ENCODE measurements at places on chromosomes 5 and 9.

DNA sequence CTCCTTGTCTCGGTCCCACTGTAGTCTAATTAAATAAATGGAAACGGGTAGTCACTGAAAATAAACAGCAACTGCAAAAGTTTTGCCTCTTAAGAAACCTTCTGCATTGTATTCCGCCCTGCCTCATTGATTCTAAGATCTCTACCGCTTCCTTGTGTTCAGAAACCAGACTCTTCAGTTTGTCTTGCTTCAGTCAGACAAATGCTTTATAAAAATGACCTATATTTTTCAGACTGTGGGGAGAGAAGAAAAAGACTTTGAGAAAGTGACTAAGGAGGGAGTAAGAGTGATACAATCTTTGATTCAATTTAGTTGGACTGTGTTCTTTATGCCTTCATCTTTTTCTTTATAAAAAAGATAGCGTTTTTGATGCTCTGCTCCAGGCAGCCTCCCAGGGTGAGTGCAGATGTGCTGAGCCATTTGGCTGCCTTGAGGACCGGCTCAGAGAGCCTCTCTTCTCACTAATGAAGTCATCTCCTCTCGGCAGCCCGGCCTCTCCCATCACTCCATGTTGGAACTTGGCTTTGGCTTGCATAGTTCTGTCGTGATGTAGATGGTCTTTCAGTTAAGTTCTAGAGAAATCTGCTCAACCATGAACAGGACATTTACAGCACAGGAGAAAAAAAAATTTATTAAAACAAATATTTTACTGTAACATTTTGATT lies 4.0 kb upstream of the VCAN start:
- DNase-seq, result no peak

DNA sequence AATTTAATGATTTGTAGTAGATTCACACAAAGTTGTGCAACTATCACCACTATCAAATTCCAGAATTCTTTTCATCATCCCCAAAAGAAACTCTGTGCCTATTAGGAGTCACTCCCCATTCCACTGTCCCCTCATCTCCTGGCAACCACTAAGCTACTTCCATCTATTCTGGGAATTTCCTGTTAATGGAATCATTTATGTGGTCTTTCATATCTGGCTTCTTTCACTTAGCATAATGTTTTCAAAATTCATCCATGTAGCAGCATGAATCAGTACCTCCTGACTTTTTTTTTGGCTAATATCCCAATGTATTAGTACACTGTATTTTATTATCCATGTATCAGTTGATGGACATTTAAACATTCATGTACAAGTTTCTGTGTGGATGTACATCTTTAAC lies 157.6 kb downstream of the TTC39B start:
- no peak for DNase-seq

GRCh38 chr5:73464016-73464745 lies 15.6 kb upstream of the FOXD1 start:
- no peak for DNase-seq

DNA sequence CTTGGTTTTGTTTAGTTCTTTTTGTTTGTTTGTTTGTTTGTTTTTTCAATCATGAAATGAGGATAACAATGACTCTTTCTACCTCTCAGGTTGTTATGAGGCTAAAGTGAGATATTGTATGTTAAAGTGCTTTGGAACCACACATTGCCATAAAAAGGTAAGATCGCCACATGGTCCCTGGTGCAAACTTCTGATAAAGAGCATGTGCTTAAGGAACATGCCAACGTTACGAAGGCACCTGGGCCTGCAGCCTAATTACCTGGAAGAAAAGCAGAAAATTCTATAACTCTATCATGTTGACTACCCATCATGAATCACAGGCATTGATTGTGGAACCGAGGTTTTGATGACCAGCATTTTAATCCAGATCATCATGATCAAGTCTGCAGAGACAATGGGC lies 151.8 kb downstream of the DROSHA start:
- DNase-seq, result no peak

DNA sequence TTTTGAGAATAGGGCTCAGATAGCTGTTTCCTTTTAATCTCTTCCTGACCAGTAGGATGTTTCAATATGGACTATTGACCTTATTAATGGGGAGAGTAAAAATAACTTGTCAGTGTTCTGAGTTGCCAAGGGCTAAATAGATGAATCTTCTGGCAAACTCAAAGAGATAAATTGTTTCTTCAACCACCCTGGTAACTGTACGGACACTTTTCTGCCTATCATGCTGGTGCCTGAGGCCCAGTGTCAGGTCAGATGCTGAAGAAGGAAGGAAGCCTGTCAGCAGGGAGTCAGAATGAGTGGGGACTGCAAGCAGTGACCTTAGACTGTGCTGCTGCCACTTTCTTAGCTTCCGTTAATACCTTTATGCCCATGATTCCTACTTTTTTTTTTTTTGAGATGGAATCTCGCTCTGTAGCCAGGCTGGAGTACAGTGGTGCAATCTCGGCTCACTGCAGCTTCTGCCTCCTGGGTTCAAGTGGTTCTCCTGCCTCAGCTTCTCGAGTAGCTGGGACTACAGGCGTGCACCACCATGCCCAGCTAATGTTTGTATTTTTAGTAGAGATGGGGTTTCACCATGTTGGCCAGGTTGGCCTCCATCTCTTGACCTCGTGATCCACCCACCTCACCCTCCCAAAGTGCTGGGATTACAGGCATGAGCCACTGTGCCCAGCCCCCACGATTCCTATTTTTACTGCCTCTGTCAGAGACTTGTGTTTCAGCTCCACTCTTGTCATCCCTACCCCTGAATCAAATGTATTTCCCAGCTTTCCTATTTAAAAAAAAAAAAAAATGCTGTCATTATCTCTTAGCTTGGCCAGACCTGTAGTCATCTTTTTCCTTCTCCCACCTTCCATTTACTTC lies 33.7 kb downstream of the TGFBR1 start:
- no peak for DNase-seq

DNA sequence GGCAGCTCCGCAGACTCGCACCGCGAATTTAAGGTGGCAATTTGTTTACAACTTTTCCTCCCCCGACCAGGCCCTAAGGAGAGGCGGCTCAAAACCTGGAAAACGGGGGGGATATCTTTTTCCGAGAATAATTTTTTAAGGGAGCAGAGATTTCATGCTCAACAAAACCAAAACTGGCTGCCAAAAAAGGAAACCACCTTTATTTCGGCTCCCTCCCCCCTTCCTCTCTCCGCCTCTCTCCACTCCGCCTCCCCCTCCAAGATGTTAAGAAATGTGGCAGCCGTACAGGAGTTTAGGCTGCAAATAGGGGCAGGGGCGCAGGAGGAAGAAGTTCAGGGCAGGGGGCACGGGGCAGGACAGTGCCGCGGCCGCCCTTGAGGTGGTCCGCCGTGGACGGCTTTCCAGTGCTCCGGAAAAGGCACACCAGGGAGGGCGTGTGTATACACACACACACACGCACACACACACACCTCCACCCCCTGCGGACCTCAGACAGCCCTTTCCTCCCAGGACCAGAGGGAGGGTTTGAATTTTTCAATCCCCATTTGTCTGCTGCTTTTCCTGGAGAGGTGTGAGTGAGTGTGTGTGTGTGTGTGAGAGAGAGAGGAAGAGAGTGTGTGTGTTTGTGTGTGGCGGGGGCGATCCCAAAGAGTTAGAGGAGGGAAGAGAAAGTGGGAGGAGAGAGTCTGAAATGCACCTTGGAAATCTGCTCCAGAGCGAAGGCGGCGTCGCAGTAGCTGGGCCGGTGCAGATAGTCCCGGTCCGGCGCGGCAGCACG lies 9.1 kb downstream of the PTCH1 start:
- no peak for DNase-seq

- no peak for DNase-seq
Measured at GRCh38 chr9:89755821-89756220, 151.0 kb downstream of the GADD45G start.

- no peak for DNase-seq
Measured at GRCh38 chr9:120284821-120285220, 295.1 kb downstream of the CDK5RAP2 start.

DNA sequence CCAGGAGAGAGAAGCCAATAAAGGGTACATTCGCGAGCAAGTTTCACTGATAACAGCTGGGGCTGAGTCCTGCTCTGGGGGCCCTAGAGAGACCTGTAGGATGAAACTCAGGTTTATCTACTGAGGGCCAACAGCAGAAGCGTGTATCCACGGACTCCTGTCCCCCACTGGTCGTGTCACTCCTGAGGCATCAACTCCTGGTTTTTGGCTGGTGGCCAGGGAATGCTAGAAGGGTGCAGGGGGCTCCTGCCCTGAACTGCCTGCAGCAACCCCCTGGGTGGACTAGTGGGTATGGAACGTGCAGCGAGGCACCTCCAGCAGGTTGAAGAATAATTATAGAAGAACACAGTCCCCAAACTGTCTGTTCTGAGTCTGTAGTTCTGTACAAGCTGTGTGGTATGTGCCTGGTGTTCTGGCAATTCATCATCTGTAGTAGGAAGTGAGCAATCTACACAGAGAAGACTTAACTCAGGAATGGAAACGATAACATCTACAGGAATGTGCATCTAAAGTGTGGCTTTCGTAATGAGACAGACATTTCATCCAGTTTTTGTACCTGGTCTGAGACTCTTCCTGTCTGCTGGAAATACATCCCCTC lies 64.5 kb upstream of the GNA14 start:
- DNase-seq, result no peak

DNA sequence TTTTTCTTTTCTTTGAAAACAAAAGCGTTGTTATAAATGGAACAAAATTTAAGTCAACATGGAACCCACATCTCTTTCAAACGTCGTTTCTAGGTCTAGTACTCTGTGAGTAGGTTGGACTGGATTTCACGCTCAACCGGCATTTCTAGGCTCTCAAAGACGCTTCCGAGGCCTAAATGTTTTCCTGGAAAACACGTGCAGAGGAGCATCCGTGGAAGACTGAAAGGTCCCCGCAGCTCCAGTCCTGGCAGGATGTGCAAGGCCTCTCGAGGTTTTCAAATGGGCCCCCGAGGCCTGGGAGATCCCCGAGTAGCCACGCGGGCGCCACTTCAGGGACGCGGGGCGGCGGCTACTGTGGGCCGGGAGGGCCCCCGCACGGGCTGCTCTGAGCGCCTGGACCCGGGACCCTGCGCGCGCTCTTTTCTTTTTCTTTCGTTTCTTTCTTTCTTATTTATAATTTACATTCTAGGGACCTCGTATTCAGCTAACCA lies 4.2 kb upstream of the IRX2 start:
- no peak for DNase-seq

DNA sequence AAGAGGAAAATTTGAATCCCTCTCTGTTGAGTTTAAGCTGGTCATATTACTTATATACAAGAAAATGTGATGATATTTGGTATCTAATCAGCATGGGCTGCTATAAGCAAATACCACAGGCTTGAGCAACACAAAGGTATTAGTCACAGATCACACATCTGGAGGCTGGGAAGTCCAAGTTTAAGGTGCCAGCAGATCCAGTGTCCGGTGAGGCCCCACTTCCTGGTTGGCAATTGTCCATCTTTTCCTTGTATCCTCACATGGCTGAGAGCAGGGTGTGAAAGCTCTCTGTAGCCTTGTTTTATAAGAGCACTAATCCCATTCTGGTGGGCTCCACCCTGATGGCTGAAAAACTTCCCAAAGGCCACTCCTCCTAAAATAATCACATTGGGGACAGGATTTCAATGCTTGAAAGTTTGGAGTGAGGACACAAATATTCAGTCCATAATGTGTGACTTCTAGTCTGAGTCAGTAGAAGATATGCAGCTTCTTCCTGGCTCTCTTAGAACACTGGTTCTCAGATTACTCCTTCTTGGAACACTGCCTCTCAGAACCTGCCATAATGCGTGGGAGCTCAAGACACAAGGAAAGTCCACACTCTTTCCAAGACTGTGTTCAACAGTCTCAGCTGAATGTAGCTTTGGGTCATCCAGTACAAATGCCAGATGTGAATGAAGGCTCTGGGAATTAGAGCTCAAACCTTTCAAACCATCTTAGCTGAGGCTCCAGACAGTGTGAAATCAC lies 124.1 kb downstream of the PRDM9 start:
- DNase-seq, result no peak

DNA sequence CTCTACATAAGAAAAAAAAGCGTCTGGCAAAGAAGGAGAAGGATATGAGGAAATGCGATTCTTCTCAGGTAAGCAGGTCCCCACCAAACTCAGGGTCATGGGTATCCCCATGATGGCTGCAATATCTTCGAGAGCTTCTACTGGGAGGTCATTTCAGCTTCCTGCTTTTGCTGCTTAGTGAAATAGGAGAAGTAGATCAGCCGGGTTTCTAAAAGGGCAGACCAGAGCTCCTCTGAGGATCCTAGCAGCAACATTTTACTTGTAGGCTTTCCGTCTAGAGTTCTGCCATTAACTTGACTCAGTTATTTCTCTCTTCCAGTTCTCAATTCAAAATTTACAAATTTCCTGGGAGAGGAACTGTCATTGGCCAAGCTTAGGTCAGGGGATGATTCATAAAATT lies 134.7 kb downstream of the DPYSL3 start:
- DNase-seq, result no peak

GRCh38 chr5:53298841-53299240 lies 181.6 kb upstream of the FST start:
- DNase-seq, result no peak

DNA sequence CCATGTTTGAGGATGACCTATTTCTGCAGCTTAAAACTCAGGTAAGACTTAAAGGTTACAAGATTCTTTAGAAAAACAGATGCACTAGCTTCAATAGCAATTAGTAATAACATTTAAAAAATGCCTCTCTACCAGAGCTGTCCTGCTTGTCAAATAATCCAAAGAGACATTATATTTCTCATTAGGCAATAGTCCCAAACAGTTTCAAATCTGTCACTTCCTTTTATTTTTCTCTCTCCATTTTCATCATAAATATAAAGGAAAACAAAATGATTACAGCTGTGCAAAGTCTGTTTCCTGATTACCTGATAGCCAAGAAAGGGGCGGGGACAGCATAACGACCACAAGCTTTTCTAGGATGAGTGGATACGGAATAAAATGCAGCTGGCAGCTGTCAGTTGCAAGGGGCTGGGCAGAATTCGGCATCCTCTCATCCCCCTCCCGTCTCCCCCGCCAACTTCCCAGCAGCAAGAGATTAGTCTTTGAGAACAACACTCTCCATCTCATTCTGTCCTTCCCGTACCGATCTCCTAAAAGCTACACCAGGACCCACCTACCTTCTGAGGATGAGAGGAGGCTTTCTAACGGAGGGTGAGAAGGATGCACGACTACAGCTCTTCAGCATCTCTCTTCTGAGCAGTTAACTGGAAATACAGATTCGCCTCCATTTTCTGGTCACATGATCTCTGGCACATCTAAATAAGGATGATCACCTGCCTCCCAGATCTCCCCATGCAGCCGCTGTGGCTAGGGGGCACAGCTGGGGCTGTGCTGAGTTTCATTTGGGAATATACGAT lies 72.5 kb upstream of the PCA3 start:
- no peak for DNase-seq

- no peak for DNase-seq
Measured at GRCh38 chr9:121107029-121107428, 32.3 kb downstream of the CNTRL start.

- no peak for DNase-seq
Measured at GRCh38 chr5:164688437-164688836, 1183.0 kb downstream of the MAT2B start.

GRCh38 chr5:79225441-79225840 lies 10.5 kb upstream of the JMY start:
- no peak for DNase-seq

- no peak for DNase-seq
Measured at GRCh38 chr9:133979273-133979920, 12.7 kb downstream of the VAV2 start.

GRCh38 chr5:176959051-176959450 lies 47.5 kb downstream of the UIMC1 start:
- no peak for DNase-seq

GRCh38 chr5:28234356-28234968 lies 1196.1 kb upstream of the CDH9 start:
- DNase-seq, result no peak
